ENCODE measurements at places on chromosomes 6 and 20.

- DNase-seq = no peak
These were observed 8.2 kb downstream of the DIDO1 start for GRCh38 chr20:62918147-62918546.

GRCh38 chr6:133999305-133999704 lies 46.3 kb downstream of the TBPL1 start:
- no peak for DNase-seq

- DNase-seq = peak; percentile 73
These were observed 92.8 kb downstream of the CLIC5 start for GRCh38 chr6:45922728-45923351.

- no peak for DNase-seq
These were observed 298.1 kb upstream of the CDYL start for GRCh38 chr6:4478098-4478497.

GRCh38 chr6:167210375-167211294 lies 52.9 kb upstream of the GPR31 start:
- no peak for DNase-seq

- DNase-seq = no peak
These were observed 16.1 kb upstream of the LMBRD1 start for GRCh38 chr6:69812746-69813427.

DNA sequence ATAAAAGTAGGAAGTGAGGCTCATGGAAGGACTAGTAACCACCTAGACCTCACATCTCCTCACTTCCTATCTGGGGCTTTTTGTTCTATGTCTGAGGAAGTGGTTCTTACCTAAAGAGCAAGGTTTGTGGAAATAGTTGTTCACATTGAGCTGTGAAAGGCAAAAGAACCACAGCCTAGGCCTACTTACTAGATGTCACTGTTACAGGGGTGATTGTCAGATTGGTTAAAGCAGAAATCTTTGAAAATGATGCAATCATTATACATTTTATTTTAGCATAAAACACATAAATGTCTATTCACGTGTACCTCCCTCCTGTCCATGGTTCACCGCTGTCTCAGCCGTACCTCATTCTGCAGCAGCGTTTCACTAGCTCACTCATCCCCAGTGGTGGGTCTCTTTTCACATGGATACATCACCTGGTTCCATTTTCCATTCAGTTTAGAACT lies 268.8 kb downstream of the TMEM242 start:
- DNase-seq = no peak

GRCh38 chr6:133969921-133970295 lies 16.9 kb downstream of the TBPL1 start:
- DNase-seq = no peak

GRCh38 chr6:102417368-102417998 lies 1024.0 kb downstream of the GRIK2 start:
- no peak for DNase-seq

DNA sequence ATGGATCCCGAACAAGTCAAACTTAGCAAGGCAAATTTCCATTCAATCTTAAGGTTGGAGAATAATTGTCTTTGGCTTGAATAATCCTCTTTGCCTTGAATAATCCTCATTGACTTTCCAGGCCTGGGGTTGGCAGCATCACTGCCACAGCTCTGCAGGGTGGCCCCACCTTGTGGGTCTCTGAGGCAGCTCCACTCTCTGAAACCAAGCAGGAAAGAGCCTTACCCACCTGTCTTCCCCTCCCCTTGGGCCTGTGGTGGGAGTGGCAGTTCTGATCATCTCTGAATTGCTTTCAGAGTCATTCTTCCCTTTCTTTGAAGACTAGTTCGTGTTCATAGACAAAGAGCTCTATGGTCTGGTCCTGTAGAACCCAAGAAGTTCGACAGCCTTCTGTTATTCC lies 47.5 kb downstream of the KCNQ5 start:
- DNase-seq = no peak

DNA sequence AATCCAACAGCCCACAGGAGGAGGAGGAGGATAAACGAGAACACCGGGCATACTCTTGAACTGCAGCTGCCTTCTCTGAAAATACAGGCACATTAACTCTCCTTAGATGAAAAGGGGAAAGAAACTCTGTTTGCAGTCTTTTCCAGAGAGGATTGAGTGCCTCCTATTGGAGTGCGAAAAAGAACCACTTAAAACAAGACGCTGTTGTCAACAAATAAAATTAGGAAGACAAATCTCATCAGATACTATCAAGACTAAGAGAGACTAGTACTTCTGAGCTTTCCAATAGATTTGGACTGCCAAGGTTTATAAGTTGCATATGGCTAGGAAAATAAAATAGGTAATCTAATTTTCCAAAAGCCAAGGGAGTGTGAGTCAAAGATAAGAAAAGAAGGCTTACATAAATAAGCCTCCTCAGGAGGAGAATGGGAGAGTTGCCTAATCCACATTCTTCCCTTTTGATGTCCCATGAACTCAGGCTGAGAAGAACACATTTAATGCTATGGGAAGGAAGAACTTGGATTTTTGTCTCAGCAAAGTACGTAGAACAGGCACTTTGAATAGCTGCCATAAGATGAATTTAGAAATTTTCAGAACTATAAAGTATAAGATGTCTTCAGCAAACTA lies 154.7 kb downstream of the ARHGAP18 start:
- DNase-seq = no peak

Measured in glutamatergic neuron (in vitro differentiated cells).